ENCODE measurements at places on chromosomes 13 and 19.

DNA sequence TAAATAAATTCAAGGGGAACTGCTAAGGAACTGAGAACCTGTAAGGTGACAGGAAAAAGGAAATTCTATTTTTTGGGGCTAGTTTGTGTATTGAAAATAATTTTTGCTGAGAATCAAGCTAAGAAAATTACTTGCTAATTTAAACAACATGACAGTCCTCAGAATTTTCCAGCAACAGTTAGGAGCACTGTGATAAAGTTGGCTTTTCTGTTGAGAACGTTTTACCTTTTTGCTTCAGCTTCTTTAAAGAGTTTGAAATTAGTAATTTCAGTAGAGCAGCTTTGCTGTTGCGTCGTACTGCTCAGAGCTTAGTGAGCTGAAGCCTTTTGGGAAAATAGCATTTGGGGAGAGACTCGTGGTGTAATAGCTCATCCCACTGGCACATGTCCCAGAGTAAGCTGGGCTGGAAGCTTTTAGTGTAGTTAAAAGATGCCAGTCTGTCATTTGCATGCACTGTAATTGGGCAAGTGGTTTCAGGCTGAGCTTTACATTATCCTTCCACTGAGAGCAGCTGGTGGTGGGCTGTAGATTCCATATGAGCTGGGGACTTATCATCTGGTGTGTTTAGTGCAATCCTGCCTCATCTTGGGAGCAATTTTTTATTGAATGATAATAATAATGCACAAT is 69.8 kb downstream of the LRCH1 start:
- no peak for DNase-seq

DNA sequence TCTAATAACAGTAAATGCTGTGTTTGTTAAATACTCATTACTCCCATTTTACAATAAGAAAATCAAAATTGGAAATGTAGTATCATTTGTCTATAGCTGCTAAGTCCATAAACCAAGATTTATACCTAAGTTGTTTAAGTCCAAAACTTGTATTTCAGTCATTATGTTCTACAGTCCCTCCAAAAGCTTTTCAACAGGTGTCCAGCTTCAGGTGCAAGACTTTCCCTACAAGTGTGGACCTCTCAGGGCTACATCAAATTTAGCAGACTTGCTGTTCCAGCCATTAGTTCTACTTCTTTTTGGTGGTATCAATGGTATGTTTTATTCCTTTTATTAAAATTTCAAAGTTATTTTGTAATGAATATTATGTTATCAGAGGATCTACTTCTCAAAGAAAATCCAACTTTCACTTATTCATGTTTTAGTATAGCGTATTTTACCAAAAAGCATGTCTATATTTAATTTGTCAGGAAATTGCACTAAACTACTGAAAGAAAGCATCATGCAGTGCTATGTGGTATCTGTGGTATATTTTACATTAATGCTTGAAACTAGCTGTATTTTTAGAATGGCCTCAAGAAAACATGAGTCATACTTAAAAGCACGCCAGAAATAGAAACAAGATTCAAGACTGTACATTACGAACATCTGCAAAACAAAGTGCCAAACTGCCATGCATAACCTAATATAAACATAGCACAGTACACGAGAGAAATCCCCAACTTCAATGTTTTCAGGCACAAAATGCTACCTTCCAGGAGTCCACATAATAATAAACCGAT is 44.5 kb downstream of the VWA8 start:
- peak; percentile 50 for DNase-seq

DNA sequence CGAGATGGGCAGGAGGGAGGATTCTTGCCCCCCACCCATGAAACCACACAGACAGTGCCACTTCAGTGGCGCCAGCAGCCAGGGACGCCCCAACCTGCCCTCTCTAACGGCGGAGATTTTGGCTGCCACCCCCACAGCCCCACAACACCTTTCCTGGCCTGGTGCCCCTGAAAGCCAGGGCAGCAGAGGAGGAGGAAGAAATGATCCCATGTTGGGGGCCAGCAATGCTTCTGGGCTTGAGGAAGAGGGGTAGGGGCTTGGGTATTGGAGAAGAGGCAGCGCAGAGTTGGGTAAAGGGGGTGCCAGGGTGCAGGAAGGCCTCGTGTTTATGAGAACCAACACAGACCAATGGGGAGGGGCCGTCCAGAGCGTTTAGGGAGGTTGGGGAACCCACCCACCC is 1.7 kb downstream of the MLLT1 start:
- DNase-seq = no peak

GRCh38 chr13:61685682-61686012 is 270.0 kb upstream of the PCDH20 start:
- no peak for DNase-seq

- DNase-seq = no peak
These were observed 1.0 kb downstream of the IRF2BP1 start for GRCh38 chr19:45884682-45885555.

- DNase-seq = no peak
These were observed 27.0 kb downstream of the TEX29 start for GRCh38 chr13:111347438-111347837.

DNA sequence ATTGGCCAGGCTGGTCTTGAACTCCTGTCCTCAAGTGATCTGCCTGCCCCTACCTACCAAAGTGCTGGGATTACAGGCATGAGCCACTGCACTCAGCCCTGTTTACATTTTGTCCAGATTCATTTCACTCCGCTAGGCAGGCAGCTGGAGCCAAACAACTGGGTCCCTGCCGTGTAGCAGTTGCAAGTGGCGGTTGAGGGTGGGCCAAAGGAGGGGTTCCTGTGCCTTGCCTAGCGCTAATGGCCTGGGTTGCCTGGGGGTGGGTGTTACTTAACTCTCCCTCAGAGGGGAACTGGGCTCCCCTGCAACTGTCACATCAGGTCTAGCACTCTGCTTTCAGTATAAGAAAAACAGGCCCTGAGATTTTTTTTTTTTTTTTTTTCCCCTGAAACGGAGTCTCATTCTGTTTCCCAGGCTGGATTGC is 7.4 kb downstream of the ACP5 start:
- DNase-seq = no peak

DNA sequence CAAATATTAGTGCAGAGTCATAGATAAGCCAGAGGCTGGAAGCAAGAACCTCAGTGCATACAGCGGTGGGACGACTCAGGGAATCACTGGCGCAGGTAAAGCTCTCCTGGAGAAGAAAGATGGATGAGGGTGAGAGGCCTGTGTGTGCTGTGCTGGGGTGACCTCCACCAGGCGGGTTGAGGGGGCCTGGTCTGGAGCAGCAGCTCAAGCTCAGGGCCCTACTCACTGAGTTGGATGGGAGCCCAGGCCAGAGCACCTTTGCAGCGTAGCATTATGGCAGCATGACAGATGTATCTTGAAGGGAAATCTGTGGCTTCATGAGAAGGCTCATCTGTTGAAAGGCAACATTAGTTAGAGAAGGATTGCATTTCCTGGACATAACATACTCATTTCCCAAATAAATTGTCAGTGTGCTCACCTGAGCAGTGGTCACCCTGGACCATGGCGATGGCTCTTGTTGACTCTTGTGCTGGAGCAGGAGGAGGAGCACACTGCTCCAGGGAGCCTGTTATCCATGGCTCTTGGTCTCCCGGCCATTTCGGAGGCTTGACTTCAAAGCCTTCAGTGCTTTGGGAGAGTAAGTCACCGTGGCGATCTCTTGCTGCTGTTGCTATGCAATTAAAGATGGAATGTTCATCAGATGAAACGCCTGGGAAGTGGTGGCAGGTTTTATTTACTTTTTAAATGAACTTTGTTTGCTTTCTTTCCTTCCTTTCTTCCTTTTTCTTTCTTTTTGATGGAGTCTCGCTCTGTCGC is 25.0 kb downstream of the HNRNPM start:
- DNase-seq = no peak

DNA sequence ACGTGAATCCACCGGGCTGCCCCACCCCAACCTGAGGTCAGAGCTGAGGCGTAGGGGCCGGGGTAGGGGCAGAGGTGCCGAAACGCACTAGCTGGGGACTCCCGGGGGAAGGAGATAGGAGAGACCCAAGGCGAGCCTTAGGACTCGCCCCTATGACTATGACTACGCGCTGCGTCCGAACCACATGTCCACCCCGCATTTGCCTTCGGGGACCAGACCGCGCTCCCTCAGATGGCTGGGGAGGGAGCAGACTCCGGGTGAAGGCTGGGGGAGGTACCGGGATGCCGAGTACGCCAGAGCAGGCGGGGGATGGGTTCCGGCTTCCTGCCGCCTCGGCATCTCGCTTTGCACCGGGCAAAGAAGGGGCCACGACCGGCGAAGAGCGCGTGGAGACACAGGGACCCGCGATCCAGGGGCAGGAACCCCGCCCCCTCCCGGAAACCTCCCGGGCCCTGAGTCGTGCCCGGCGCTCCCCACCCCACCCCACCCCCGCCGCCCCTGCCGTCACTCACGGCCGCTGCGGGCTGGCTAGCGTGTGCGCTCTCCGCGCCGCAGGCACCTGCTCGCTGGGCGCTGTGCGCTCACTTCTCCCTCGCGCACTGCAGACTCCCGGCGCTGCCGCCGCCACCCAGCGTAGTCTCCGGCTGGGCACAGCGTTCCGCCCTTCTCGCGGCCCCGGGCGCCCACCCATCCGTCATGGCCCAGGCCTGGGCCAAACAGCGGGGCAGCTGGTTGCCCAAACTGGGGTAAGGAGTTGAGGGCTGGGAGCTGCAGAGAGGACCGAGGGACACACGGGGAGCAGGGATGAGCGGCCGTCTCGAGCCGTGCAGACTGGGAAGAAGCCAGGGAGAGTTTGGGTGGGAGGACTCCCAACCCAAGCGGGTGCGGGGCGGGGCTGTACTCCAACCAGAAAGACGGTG is 622 bp upstream of the VSTM2B start:
- DNase-seq = no peak

DNA sequence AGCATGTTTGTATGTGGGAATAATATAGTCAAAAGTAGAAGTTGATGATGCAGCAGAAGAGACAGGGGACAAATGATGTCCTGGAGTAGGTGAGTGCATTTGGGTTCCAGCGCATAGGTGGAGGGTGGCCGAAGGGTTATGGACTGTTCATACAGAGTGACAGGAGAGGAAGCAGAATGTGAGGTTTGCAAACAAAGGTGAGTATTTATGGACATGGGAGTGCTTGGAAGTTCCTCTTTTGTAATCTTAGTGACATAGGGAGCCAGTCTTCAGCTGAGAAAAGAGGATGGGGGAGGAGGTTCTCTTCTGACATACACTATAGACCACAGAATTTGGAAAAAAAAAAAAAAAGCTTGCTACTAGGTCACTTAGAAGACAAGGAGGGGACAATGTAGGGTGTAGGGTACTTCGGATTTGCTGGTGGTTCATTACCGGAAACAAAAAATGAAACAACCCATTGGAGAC is 331.6 kb downstream of the DLEU7 start:
- peak; percentile 4 for DNase-seq

DNA sequence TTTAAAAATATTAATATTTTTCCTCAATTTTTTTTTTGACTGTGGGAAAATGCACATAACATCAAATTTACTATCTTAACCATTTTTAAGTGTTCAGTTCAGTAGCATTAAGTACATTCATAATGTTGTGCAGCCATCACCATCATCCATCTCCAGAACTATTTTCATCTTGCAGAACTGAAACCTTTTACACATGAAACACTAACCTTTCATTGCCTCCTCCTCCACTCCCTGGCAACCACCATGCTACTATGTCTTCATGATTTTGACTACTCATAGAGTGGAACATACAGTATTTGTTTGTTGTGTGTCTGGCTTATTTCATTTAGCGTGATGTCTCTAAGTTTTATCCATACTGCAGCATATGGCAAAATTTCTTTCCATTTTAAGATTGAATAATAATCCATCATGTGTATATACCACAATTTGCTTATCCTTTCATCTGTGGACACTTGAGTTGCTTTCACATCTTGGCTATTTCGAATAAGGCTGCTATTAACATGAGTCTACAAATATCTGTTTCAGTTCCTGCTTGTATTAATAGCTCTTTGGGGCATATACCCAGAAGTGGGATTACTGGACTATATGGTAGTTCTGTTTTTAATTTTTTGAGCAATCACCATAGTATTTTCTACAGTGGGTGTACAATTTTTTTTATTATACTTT is 376.4 kb downstream of the MTUS2 start:
- no peak for DNase-seq

GRCh38 chr19:38862321-38863059 is 12.7 kb upstream of the HNRNPL start:
- DNase-seq = no peak

DNA sequence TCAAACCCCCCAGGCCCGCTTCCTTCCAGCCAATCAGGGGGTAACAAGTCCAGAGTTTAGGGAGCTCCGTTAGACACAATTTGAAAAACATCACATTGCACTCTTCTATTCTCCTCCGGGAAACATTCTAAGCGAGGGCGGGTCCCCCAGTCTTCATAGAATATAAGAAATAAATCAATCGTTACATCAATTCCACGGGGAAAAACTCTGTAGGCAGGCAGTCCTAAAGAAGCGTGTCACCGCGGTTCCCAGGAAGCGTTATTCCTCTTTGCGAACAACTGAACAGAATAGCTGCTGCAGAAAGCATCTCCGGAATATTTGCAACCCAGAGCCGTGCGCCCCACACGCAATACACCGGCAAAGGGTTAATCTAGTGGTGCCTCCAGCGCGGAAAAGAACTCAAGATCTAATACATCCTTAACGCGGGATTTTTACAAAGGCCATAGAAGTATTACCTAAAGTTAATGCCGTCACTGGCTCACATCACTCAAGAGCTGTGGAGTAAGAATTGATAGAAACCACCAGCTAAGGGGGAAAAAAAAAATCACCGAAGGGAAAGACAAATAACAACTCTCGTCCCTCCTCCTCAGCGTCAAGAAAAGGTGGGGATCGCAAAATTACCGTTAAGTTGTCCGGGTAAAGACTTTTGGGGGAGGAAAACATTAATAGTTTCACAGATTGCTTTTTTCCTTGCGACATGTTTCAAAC is 65.1 kb downstream of the KCNRG start:
- no peak for DNase-seq

DNA sequence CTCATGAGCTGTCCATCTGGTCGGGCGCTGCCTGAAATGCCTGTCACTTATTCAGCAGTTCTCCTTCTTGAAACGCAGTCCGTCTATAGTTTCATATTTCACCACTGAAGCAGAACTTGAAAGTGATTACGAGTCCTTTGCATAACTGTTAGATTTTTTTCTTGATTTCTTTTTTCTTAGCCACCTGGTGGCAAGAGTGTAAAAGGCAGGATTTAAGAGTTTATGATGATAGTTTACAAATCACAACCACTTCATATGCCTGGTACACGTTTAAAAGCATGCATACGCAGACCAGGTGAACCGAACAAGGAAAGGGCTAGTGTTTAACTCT is 45.8 kb downstream of the GGACT start:
- peak; percentile 32 for DNase-seq

DNA sequence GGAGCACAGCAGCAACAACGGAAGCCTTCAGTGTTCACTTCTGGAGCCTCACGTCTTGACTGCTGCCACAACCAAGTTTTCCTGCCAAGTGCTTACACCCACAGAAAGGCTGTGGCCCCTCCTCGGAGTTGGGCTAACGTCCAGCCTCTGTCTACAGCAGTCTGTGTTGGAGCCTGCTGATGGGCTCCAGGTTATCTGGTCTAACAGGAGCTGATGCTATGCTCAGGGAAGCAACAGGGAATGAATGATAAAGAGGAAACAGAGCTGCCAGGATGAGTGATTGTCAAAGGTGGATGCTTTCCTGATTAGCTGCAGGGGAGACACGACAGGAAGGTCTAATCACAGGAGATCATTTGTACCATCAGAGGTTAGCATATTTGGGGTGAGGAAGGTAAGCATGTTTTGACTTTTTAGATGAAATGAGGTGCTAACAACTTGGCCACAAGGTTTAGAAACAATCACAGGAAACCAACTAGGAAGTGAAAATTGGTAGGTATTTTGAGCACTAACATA is 53.8 kb upstream of the RCBTB2 start:
- no peak for DNase-seq

Measured in GM18507 (cell line).